ENCODE measurements at places on chromosomes 2 and 18. TPM values are rescaled to one million over a fixed set of nuclear protein-coding genes. Genes with fewer than 3 reads are reported as not detected.
A peak's percentile ranks its signal among the peaks of the same experiment; 100 is the strongest.

GRCh38 chr2:46706264-46706983 is 209.2 kb downstream of the MCFD2 start:
- no peak for DNase-seq

- DNase-seq: no peak
Measured at GRCh38 chr2:187644486-187644885, 90.3 kb upstream of the TFPI start.

DNA sequence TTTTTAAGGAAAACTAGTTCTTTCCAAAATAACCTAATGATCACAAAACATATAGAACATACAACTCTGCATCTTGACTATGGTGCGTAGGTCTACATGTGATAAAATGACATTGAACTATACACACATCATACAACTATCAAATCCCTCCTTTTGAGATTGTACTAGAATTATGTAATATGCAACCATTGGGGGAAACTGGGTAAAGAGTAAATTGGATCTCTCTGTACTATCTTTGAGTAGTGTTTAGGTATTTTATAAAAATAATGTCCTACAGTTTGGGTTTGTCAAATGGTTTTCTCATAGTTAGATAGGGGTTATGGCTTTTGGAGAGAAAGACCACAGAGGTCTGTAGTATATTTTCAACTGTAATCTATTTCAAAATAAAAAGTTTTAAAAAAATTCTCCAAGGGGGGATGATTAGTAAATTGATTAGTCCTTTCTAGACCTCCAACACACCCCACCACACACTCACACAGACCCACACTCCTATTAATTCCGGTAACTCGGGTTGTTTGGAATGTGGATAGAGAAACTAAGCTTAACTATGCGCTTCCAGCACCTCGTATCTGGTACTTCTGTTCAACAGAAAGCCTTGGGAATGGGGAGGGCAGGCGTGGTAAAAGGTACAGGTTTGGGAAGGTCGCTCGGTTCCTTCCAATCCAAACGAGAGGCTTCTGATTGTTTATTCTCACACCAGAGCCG is 695 bp upstream of the BIRC6 start:
- DNase-seq: no peak

DNA sequence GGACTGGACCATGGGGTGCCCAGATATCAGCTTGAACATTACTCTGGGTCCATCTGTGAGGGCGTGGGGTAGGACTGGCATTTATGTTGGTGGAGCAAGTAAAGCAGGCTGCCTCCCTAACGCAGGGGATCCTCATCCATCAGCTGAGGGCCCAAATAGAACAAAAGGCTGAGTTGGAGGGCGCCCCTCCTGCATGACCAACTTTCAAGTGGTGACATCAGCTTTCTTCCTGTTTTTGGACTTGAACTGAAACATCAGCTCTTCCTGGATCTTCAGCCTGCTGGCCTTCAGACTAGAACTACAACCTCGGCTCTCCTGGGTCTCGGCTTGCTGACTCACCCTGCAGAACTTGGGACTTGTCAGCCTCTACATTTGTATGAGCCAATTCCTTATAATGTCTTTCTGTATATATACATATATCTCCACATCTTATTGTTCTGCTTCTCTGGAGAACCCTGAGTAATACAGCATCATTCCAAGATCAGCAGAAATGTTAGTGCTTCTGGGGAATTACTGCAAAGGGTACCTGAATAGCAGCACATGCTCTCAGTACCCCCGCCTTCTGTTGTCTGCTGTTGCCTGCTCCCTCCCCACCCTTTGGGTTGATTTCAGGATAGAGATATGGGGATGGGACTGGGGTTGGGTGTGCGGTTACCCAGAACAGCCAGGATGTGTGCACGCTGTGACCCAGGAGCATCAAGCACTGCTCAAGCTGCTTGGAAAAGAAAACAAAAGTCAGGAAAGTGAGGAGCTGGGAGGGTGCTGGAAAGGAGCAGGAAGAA is 20.0 kb downstream of the TMEM127 start:
- no peak for DNase-seq

GRCh38 chr18:49071778-49072177 is 121.0 kb upstream of the SMAD7 start:
- DNase-seq: no peak

DNA sequence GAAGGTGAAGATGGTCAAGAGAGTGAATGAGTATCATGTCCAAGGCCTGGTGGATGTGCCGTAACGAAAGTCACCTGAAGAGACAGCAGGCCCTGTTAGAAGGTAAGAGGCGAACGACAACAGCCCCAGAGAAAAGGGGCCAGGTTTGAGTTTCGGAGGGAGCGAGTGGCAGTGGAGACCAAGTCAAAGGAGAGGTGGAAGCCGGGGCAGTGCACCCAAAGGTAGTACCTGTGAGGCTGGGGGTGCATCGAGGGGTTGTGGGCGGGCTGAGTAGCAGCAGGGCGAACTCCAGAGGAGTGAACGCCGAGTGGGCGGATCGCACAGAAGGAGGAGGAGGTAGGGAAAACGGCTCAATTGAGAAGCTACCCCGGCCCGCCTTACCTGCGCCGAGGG is 358 bp downstream of the USP37 start:
- no peak for DNase-seq

DNA sequence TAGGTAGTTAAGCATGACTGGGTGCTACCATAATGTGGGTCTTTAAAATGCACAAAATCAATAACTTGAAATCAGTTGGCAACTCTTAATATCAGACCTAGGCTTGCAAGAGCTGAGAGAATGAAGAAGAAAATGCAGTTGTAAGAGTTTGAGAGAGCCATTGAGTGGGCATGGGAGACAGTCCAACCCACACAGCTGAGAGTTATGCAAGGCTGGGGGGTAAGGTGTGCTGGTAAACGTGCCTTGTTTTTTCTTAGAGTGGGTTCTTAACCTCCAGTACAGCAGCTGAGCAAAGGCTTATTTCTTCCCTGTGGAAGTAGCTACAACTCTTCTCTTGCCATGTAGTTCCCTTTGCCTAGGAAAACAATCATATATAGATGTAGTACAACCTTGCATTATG is 20.2 kb upstream of the CCDC178 start:
- no peak for DNase-seq

GRCh38 chr2:29923110-29923721 is 1.8 kb upstream of the ALK start:
- peak; percentile 5 for DNase-seq

GRCh38 chr2:104654811-104655210 is 199.1 kb upstream of the POU3F3 start:
- DNase-seq: no peak

ATF2 gene
- total RNA-seq: 47.4 TPM

PMAIP1 gene
- total RNA-seq: 45.2 TPM

CRACDL gene
- total RNA-seq: 13.3 TPM
